ENCODE measurements at places on chromosomes 5 and 9.

GRCh38 chr5:58056546-58056945 is 403.3 kb downstream of the PLK2 start:
- DNase-seq, result no peak

DNA sequence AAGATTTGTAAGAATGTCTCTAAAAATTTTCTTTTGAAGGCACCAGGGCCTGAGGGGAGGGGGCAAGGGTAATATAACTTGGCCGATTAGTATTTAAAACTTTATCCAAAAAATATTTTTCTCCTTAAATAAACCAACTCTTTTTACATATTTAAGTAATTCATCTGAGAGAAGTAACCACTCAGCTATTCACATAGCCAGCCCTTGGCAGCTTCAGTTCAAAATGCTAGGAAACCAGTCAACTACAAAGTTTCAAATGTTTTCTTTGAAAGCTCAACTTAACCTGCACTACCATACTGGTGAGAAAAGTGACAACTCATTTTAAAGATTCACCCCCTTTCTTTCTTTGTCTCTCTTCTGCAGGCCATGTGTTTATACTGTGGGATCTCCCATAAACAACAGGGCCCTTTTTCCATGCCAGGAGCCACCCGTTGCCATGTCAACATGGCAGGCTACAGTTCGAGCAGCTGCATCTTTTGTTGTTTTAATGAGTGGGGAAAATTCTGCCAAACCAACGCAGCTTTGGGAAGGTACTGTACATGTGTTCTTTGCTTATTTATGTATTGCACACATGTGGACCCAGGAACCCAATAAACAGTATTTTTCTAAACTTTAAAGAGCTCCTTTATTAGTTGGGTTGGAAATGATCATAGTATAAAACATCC is 46.3 kb downstream of the AOPEP start:
- DNase-seq, result no peak

- no peak for DNase-seq
Measured at GRCh38 chr9:24011009-24011717, 185.1 kb upstream of the ELAVL2 start.

DNA sequence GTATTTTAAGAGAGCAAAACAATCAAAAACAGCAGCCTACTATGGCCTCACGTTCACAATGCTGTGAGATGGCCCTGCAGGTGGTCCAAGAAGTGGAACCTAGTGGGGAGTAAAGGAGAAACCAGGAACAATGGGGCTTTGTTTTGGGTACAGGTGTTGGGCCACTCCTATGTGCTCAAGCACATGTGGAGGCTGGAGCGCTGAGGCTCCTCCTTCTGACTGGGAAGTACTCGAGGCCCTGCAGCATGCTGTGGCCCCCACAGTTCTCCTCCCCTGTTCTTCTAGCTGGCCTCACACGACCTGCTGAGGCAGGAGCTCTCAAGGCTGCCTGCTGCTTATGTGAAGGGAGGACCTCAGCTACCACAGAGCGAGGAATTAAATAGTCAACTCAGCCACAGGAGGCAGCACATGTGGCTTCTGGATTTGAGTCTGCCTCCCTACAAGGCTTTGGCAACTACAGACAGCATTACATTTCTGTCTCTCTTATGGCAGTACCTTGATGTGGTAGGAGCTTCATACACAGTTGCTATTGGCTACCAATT is 482.3 kb downstream of the SPOCK1 start:
- DNase-seq, result no peak

- no peak for DNase-seq
Measured at GRCh38 chr5:3041001-3041400, 289.5 kb upstream of the IRX2 start.

DNA sequence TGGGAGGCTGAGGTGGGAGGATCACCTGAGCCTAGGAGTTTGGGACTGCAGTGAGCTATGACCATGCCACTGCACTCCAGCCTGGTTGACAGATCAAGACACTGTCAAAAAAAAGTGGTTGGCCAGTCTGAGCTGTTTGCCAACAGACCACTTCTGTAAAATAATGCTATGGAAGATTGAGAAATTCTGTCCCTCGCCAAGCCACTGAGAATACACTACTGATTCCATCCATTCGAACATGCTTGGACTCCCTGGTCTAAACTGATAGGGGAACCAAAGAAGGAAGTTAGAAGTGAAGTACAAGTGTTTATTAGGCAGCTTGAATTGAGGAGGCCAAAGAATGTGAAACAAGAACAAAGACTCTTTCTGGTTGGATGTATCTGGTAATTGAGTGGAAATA is 27.2 kb downstream of the ENC1 start:
- DNase-seq, result no peak

- no peak for DNase-seq
Measured at GRCh38 chr5:16805486-16805885, 130.6 kb downstream of the MYO10 start.

- no peak for DNase-seq
Measured at GRCh38 chr5:118220556-118221195, 767.7 kb downstream of the DTWD2 start.

DNA sequence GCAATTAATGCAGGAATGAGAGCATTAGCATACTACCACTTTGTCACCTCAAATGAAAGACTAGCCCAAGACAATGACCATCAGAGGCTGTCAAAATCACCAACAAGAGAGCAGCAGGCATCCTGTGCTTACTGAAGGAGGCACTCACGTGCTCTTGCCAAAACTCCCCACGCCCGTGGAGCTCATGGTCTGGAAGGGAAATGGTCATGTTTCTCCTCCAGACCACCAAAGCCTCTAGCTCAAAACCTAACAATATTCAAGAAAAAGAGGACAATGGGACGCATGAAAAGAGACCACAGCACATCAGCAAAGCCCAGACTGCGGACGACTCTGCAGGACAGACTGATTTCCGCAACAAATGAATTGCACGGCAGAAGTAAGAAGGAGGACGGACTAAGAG is 12.8 kb downstream of the AKNA start:
- no peak for DNase-seq

- no peak for DNase-seq
Measured at GRCh38 chr9:110021891-110022290, 186.1 kb downstream of the C9orf152 start.

- no peak for DNase-seq
Measured at GRCh38 chr5:85476617-85477016, 1091.9 kb upstream of the EDIL3 start.

GRCh38 chr9:10062629-10063395 is 550.0 kb downstream of the PTPRD start:
- DNase-seq, result no peak

- no peak for DNase-seq
Measured at GRCh38 chr5:157390551-157391297, 69.3 kb upstream of the NIPAL4 start.

DNA sequence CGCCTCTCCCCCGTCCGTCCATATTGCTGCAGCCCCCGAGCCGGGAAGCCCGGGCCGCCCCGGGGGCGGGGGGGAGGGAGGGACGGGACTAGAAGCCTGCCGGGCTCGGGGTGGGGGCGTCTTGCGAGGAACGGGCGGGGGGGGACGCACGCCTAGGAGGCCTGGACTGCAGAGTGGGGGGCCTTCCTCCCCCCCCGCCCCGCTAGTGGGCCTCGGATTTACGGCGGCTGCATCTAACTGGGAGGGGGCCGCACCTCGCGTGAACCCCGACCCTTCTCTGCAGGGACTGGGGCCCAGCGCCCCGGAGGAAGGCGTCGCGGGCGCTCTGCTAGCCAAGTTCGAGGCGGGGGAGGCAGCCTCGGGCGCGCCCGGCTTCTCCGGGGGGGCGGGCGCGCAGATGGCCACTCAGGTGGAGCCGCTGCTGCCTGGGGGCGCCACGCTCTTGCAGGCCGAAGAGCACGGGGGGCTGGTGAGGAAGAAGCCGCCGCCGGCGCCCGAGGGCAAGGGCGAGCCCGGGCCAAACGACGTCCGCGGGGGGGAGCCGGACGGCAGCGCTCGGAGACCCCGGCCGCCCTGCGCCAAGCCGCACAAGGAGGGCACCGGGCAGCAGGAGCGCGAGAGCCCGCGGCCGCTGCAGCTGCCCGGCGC is at the start of gene LARP1:
Gene LARP1, plus strand, starts transcription at position 17 of the 648 bp plus-strand sequence. Its CDS starts 381 bp downstream, at position 398.
- DNase-seq, result peak; percentile 73

DNA sequence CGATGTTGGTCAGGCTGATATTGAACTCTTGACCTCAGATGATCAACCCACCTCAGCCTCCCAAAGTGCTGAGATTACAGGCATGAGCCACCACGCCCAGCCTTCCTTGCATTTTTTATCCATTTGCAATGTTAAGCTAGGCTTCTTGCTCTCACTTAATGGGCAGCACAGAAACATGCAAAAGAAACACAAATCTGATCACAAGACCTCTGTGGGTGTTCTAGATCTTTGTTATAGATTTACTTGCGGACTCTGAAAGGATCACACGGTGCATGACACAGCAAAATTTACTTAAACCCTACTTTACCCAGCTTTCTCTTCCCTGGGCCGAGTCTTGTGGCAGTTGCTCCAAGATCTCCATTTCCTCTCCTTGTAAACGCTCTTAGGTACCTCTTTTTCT is 71.3 kb downstream of the PSAT1 start:
- DNase-seq, result no peak

DNA sequence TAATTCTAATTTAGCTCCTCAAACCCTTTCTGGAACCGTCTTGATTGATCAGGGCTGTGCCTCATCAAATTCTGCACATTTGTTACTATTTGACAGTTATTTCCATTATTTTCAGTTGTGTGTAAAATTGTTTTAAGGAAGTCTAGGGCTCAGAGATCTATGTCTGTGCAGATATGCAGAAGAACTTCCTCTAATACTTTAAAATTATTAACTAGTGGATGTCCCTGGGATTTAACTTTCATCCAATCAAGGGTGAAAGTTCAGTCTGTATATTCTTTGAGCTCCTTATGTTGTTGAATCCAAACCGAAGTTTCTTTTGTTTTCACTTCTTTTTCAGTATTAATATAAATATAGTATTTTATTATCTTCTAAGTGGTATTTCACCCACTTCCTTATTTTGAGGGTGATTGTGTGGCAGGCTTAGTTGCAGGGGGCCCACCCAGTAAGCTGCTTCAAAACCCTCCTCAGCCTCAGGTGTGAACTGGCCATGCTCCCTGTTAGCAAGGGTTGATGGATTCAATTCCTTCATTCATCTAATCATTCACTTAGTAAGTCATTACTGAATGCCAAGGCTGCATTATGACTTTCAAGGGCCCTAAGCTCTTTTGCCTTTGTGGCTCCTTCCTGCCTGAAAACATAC is 2.1 kb upstream of the CAMLG start:
- DNase-seq, result no peak

DNA sequence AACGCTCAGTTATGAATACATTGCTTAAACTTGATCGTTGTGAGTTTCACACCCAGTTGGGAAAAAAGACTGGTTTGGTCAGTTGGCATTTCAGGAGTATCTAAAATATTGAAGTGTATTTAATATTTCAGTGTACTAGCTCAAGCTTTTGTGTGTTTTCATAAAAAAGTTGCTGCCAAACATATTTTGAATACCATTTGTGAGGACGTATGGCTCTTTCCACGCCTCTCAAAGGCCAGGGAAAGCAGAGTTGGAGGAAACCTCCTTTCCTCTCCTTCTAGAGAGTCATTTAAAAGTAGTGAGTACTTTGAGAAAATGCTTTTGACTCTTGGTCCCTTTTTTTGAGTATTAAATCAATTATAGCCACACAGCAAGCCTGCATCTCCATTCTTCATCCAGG is 43.2 kb upstream of the ANKRD33B start:
- no peak for DNase-seq

GRCh38 chr9:87148331-87149104 is 201.2 kb upstream of the GAS1 start:
- peak; percentile 75 for DNase-seq

DNA sequence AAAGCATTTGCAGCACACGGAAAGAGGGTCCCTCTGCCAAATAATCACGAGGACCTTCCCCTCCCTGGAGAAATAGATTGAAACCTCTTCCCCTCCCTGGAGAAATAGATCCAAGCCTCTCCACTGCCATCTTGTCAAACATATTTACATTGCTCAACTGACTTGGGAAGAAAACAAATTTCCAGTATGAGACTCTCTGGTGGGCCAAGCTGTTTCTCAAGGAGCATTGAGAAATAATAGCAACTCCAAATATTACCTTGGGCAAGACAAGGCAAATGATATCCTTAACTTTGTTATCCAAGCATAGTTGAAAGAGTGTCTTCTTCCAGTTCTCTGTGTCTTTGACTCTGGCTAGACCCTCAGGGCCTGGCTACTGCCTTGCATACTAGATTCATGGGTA is 45.2 kb upstream of the PALM2AKAP2 start:
- no peak for DNase-seq
